Calu3 (cell line): ENCODE measurements at places on chromosomes 13 and 19. TPM values are rescaled to one million over a fixed set of nuclear protein-coding genes. Genes with fewer than 3 reads are reported as not detected.

Gene SYCN
- not detected in 2 replicates for total RNA-seq

GRCh38 chr19:18194181-18194530, 1.1 kb downstream of the MPV17L2 start:
- DNase-seq, result no peak

DNA sequence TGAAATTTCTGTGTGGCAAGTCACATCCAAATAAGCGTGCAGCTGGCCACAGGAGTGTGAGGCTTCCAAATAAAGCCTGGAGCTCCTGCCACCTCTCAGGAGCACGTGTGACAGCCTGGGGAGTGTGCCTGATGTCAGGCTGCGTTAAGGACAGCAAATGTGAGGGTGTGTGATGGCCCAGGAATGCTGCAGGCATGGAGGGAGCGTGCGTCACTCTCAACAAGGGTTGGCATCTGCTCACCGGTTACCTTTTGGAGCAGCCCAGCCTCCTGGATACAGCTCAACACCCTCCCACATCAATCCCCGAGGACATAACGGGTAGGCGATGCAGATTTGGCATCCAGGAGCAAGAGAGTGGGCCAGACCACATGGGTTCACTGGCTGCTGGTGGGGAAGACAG, 19.0 kb downstream of the NUMBL start:
- no peak for DNase-seq

DNA sequence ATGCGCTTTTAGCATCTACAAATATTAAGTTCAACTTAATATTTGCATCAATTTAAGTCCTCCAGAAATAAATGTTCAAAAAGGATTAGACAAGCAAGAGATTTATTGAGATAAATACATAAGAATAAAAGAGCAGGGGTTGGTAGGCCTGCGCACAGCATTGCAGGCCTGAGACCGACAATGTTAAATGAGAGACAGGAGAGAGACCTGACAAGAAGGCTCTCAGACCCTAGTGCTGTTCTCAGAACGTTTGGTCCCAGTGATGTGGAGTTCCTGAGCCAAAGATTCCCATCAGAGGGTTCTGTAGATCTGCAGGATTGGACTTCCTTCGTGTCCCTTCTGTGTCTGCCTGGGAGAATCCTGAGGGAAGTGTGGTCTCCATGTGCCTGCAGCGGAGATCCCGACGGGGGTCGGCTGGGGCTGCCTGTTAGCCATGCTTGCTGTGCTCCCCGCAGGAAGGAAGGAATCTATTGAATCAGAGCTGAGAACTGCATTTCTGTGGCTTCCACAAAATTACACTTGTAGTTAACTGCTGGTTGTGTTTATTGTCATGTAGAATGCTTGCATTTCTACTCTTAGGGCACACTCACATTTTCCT, 369.9 kb upstream of the SLC10A2 start:
- no peak for DNase-seq

GRCh38 chr13:91397595-91397994, 826 bp upstream of the GPC5 start:
- no peak for DNase-seq

DNA sequence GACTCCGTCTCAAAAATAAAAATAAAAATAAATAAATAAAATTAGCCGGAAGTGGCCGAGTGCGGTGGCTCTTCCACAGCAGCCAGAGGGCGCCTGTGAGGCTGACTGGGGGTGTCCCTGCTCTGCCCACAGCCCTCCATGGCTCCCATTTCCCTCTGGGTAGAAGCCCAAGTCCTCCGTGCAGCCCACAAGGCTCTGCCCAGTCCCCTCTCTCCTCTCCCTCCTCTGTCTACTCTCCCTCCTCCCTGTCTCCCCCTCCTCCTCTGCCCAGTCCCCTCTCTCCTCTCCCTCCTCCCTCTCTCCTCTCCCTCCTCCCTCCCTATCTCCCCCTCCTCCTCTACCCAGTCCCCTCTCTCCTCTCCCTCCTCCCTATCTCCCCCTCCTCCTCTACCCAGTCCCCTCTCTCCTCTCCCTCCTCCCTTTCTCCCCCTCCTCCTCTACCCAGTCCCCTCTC, 20.4 kb downstream of the MISP start:
- peak; percentile 46 for DNase-seq
